ENCODE measurements at places on chromosomes 4 and X.

GRCh38 chr4:123230061-123230460, 166.5 kb upstream of the SPRY1 start:
- DNase-seq: no peak

DNA sequence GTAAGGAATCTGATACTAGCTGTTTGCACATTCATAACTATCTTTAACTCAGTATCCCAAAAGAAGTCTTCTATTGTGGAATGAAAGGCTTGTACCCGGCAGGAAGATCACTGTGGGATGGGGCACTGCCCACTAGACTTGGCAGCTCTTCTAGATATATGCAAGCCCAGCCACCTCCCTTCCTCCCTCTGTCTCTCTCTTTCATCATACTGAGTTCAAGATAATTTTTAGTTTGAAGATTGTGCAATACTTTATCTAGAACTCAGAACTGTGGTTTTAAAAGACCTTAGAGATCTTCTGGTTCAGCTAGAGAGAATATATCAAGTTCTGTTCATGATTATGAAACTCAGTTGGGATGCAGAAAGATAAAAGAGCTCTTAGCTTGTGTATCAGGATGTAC, 22.5 kb upstream of the GPR34 start:
- no peak for DNase-seq

GRCh38 chrX:100316987-100317386, 93.1 kb downstream of the PCDH19 start:
- no peak for DNase-seq

DNA sequence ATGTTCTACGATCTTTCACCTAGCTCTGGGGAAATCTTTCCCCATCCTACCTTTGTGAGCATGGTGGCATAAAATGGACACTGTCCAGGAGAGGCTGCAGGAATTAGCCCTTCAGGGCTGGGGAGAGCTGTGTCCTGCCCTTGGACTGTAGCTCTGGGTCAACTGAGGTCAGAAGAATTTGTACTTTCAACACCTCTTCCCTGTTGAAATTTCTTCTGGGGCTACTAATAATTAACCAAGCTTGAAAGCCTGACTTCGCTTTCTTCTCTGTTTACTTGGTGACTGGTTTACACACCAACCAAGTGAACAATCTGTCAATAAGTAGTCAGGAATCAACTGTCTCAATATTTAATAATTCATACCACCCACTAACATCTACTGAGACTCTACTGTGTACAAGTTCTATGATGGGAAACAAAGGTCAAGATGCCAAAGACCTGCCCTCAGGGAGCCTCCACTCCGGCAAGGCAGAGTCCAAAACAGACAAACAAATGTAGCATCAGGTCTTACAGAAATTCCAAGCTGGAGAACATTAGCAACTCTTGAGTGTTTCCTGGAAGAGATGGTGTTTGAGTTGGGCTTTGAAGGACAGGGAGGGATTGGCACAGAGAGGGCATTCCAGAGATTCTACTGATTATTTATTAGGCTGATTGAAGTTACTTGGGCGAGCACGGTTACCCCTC, 113.1 kb downstream of the ENPP6 start:
- DNase-seq: no peak

DNA sequence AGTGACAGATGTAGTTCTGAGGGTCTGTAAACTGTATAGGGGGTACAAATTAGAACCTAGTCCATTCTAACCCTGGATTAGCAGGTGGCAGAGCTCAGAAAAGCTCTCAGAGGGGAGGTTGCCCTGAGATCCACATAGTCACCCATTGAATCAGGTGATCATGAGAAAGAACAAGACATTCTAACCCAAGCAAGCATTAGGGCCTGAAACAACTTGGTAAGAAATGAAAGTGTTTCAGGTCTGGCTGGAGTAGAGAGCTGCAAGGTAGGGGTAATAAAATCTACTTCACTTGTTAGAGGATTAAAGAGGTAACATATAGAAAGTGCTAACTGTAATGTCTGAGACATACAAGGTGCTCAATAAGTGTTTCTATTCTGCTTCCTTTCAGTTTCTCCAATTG, 8.8 kb upstream of the BMP2K start:
- no peak for DNase-seq

DNA sequence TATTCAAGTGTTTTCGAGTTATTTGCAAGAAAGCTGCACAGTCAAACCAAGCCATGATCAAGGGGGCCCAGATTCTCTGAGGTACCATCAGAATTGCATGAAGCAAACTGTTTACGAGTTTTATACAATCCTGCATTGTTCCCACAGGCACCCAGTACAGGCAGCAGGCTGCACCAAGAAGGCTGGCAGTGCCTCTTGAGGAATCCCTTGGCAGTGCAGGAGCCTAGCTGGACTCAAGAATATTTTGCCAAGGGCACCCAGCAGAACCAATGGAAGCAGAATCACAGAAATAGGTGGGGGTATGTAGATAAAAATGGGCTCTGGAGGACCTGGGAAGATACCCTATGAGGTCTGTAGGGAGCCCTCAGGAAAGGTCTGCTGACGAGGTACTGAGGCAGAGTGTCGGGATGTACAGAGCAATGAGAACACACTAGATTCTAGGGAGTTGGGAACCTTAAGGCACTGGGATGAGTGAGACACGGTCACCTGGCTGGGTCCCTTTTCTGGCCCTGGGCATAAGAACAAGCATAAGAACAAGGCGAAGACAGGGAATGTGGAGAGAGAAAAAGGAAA, 2.5 kb upstream of the PLP1 start:
- no peak for DNase-seq

DNA sequence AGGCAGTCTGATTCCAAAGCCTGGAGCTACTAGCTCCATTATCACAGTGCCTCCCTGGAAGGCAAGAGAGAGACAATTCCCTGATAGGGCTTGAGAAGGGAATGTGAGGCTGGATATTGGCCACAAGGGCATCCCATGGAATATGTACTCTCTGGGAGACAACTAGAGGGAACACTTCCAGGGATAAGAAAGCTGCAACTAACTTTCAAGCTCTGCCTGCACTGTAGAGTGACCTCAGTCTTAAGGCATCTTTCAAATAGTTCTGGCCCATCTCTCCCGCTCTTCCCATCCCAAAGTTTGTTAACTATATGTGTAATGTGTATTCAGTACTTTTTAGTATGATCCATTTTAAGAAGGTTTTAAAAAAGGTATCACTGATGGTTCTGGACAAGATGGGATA, 13.1 kb upstream of the RNF212 start:
- no peak for DNase-seq

DNA sequence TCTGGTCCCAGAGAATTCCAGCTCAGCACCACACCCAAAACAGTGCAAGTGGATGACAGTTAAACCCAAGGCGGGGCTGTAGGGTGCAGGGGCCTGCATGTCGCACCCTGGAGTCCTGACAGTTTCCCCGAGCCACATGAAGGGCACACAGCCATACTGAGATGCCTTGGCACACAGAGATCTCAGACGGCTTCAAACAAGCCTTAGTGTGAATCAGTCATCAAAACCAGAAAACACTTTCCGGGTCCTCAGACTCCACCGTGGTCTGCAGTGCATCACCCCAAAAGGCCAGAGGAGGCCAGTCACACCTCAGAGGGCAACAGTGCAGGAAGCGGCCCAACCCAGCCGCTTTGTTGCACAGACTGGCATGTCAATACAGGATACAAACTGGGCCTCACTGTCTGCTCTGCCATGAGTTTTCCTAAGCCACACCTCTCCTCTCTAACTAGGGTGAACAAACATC, 64.6 kb upstream of the ENPP6 start:
- peak; percentile 30 for DNase-seq

DNA sequence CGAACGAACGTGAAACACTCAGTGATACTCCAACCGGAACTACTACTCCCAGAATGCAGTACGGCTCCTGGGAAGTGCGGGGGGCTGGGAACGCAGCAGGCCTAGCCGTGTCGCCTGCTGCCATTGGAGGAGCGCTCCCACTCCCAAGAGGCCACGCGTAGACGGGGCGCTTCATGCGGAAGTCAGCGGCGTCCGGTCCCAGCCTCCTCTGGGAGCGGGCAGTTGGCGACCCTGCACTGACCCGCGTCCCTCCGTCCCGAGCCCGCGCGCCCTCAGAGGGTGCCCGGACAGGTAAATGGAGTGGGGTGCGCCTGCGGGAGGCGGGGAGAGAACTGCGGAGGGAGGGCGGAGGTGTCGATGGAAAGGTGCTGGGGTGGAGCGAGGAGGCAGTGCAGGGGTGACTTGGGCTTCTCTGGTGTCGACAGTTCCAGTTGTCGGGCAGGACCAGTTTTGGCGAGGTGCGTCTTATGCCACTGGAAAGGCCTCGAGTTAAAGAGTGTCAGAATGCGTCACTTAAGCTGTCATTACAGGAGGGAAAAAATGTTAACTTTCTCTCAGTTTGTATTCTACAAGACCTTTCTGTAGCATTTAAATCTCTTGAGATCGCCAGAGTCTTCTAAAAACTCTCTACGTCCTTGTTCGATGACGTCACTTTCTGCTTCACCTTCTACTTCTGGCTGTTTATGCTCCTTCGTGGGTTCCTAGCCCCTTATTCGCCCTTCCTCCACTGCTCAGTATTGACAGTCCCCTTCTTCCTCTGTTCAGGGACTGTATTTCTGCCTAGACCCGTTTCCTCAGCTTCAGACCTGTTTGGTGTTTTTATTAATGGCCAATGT, at the start of gene VAMP7:
Gene VAMP7 (plus strand): TSS at position 188 of the 836 bp plus-strand sequence. CDS start 8,122 bp downstream, outside the sequence.
- DNase-seq: peak; percentile 61

Measured in activated T-helper 1 cell treated with anti-CD3 and anti-CD28 coated beads, Interleukin-2, amount 50 U/mL, for 16 hours (primary cell).